ENCODE measurements at places on chromosomes 3 and 15.

DNA sequence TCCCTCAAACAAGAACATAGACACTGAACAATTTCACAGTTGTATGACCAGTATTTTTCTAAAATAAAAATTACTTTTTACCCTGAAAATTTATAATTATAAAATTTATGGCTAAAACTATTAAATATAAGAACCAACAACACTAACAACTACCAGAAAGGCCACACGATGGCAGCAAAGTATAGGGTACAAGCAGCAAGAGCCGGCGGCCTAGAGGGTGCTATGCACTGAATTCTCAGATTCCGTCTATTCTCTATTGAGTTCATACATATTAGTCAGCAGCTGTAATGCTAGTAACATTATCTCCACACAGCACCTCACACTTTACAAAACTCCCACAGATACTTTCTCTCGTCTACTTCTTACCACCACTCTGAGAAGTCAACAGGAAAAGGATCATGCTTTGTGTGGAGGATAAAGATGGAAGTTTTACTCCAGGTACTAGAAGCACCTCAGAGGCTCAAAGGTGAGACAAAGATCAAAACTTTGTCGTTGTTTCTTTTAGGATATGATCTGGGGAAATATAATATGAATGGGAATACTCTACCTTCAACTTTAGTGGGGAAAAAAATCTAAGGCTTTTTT lies 160.5 kb downstream of the FGF12 start:
- peak; percentile 77 for DNase-seq

GRCh38 chr15:81032818-81033217 lies 32.1 kb downstream of the TLNRD1 start:
- no peak for DNase-seq

DNA sequence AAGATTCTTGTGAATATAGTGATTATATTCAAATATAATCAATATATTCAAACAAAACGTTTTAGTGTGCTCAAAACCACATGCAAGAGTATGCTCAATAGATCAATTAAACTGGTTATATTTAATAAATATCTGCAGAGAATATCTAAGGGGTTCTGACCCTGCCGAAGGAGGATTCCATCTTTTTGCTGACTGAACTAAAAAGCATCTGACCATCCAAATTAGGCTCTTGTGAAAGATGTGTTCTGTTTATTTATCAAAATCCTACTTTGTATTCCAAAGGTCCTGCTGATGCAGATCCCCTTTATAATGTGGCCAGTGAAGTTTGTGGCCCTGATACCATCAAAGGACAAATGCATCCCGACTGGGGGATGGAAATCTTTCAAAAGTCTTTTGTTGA lies 41.8 kb upstream of the ARPIN start:
- no peak for DNase-seq

GRCh38 chr3:161455962-161456361 lies 40.6 kb upstream of the OTOL1 start:
- DNase-seq: no peak

- DNase-seq: no peak
Observed at GRCh38 chr3:127900536-127900935, 14.5 kb upstream of the KBTBD12 start.

- no peak for DNase-seq
Observed at GRCh38 chr3:23094412-23094811, 108.7 kb upstream of the UBE2E2 start.

GRCh38 chr3:161163297-161163696 lies 57.8 kb upstream of the NMD3 start:
- DNase-seq: no peak

DNA sequence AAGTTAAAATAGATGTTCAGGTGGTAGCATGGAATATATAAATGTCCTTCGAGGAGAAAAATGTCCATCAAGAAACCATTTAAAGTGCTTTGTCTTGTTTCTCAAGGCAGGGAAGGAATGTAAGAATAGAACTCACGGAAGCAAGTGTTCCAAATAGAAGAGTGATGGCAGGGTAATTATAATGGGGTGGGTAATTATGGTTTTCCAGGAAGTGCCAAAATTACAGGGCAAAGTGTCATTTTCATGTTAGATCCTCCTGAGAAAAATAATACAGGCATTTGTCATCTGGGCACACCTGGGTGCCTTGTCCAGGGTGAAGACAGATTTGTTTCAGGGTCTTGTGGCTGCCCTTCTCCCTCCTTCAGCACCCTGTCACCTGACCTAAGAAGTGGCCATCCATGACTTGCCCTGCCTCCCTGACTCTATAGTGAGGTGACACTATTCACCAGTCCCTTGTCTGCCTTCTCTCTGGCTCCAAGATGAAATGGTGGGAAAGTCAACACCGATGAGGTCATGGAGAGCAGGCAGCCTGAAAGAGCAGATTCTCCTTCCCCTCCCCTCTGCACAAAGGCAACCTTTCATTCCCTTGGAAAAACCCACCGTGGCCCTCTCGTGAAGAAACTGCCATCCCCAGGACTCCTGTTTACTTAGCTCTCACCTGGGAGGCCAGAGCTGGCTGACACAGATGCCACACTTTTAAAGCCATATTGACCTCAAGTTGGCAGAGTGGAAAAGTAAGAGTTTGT lies 45.1 kb upstream of the AMOTL2 start:
- DNase-seq: no peak

GRCh38 chr3:127539366-127540060 lies 51.0 kb downstream of the TPRA1 start:
- DNase-seq: no peak

- no peak for DNase-seq
Observed at GRCh38 chr15:44441095-44441501, 13.7 kb downstream of the CTDSPL2 start.

DNA sequence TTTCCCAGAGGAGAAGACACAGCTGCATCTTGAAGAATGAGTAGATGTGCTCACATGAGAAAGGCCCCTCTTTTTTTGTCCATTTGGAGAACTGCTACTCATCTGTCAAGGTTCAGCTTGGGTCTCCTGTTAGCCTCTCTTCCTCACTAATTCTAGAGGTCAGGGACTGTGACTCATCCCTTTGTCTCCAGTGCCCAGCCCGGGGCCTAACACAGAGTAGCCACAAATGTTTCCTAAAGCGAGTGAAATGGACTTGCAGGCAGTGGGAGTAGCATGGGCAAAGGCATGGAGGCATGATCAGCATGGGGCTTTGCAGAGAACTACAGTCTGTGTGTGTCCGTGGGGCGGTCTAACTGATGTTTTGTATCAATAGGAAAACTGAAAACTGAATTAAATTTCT lies 33.9 kb upstream of the MRPS22 start:
- DNase-seq: no peak

- no peak for DNase-seq
Observed at GRCh38 chr15:66738595-66738994, 36.6 kb downstream of the SMAD6 start.

DNA sequence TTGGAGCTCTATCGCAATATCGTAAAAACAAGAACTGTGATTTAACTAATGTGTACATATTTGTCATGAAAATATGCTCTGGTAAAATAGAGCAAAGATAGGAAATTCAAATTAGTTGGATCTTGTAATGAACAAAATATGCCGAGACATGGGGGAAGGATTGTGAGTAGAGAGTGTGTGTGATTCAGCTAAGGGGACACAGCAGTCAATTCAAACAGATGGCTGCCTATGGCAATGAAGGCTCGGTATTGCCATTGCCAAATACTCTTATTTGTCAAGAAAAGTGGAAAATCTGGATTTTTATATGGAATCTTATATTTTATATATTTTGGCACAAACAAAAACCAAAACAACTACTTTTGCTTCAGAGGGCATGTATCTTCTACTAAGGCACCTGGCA lies 227.3 kb upstream of the BCHE start:
- no peak for DNase-seq

DNA sequence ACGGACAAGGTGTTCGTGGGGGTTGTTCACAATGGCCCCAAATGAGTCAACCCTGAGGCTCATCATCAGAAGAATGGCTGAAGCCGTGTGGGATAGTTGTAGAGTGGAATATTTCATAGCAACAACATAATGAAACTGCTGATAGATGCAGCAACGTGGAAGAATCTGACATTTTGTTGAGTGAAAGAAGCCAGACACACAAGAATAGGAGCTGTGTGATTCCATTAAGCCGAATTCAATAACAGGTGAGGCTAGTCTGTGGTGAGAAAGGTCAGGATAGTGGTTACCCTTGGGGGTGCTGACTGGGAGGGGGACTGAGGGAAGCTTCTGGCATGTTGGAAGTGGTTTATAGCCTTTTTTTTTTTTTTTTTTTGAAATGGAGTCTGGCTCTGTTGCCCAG lies 144.0 kb downstream of the SMAD6 start:
- no peak for DNase-seq

DNA sequence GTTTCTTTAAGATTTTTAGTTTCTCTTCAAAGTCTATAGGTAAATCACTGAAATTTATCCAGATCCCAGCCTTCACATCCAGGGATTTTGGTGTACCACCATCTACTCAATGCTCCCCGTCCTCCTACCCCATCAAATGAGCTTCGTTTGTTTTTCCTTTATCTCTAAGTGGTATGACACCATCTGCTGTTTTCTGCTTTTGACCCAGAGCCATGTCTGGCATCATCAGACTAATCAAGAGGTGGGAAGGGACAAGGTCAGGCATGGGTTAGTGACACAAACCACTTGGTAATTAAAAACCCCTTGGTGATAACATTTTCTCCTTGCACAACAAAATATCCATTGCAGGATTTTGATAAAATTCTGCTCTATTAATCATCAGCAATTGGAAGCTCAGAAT lies 92.7 kb upstream of the GOLGA8J start:
- DNase-seq: no peak

DNA sequence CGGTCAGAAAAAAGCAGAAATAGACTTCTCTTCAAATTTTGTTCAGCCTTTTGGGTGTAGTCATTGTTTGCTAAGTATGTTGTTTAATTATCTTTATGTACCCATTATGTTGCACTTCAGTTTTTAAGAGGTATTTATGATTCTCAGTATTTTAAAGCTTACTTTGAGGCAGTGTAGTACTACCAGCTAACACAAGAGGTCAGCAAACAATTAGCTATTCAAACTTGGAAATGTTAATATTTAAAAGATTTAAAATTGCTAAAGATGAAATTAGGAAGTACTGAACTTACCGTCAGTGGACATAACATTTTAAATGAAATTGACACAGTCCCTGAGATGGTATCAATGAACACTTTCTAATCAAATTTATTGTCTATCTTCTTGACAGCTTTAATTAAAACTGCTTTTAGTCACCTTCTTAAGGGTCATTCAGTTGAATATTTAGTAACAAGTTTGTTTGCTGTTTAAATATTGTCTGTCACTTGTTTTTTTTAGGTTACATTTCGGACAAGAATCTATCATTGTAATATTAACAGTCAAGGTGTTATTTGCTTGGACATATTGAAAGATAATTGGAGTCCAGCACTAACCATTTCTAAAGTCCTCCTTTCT lies 28.1 kb downstream of the NKIRAS1 start:
- DNase-seq: peak; percentile 46

GRCh38 chr3:71469138-71469435 lies 114.4 kb downstream of the FOXP1 start:
- DNase-seq: no peak

DNA sequence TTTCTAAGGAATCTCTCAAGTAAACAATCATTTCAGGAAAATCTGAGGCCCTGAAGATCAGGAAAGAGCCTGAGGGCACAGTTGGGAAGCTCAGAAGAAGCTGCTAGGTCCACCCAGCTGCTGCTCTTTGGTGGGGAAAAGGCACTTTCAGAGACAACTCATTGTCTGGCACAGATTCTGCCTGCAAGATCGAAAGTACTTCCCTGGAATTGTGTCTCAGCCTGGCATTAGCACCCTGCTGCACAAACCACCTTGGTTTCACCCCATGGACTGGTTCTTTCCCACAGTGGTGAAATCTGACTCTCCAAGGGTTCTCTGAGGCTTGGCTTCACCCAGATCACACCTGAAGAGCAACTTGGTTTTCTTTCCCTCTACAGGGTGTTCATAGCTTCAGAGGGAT lies 18.7 kb downstream of the THRB start:
- no peak for DNase-seq

DNA sequence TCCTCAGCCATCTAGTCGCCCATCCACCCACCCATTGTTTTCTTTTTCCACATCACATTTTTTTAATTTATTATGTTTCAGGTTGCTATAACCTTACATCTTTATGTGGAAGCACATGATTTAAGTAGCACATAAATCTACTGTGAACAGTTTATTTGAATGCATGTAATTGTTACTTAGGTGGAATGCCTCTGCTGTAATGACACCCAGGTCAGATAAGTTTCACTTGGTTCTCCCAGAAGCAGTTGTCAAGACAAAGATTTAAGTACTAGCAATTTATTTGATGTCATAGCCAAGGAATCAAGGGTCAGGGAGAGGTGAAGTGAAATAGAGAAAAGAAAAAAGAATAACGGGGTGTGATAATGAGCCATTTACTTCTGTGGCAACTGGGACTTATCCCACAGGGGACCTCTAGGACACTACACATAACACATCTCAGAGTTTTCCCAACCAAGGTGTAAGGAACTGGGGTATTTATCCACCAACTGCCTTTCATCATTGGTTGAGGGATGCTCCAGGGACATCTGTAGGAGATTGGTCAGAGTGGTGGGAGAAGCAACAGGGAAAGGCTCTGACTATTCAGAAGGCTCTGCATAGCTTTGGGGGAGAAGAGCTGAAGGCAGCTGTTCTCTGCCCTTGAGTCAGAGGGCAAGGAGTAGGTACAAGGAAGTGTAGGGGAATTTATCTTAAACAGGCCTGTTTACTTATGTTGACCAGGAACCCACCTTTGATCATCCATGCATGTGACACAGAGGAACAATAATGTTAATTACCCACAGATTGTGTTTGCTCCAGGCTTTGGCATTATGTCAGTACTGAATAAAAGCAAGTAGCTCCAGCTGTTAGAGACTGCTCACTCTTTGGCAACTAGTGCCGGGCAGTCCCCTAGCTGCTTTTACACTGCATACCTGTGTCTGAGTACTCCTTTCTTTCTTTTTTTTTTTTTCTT lies 94.8 kb downstream of the CD200R1L start:
- DNase-seq: no peak

- DNase-seq: no peak
Observed at GRCh38 chr3:61053781-61054496, 197.3 kb downstream of the FHIT start.

GRCh38 chr15:67188551-67189218 lies 65.8 kb downstream of the AAGAB start:
- DNase-seq: peak; percentile 96

DNA sequence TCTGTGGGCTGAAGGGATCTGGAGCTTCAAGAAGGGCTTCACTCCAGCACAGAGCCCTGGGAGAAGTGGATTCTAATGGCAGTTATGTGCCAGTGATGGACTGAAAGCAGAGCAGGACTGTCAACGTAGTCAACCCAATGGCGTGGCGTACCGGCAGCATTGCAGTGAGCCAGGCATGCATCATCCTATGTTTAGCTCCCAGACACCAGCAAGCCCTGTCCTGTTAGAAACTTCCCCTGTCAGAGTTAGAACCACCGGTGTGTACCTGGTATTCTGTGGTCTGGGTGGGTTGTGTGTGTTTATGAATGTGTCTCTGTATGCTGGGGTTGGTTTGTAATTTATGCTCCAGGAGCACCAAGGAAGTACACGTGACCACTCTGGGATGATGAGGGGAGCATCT lies 86.3 kb downstream of the CLSTN2 start:
- no peak for DNase-seq
